ENCODE measurements at places on chromosomes 5 and 9. TPM values are rescaled to one million over a fixed set of nuclear protein-coding genes. Genes with fewer than 3 reads are reported as not detected.

DNA sequence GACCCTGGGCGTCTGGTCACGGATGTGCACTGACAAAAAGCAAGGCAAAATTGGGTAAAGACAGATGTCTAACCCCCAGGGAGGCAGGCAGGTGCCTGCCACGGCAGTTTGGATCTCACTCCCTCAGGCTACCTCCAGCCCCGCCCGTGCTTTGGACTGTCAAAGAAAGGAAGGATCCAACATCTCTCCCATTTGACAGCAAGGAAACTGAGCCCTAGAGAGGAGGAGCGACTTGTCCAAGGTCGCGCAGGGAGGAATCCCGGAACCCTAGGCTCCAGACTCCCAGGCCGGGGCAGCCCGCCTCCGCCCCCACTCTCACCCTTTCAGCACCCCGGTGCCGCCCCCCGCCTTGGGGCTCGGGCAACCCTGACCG lies 376 bp downstream of the GOLGA1 start:
- ATAC-seq = peak; percentile 59

Gene SLC36A3
- total RNA-seq = not detected

GRCh38 chr5:145218019-145218418 lies 617.1 kb downstream of the PRELID2 start:
- no peak for ATAC-seq

DNA sequence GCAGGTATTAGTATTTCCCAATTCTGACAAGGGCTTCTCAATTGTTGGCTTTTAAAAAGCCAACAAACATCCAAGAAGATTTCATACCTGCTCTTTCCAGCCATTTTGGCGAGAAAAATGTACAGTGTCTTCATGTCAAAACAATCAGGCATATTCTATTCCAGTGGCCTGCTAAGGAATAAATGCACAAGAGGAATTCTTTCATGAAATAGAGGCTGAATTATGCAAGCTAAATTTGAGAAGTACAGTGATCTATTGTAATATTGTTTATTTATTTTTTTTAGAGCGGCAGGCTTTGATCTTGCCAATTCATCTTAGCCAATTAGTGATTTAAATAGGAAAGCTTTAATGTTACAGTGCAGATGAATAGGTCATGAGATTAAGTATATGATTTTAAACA lies 49.3 kb downstream of the NLN start:
- ATAC-seq = no peak

- no peak for ATAC-seq
Observed at GRCh38 chr5:64074533-64074932, 91.1 kb upstream of the RNF180 start.
